ENCODE measurements at places on chromosomes 7 and 10.
A peak's percentile ranks its signal among the peaks of the same experiment; 100 is the strongest.

DNA sequence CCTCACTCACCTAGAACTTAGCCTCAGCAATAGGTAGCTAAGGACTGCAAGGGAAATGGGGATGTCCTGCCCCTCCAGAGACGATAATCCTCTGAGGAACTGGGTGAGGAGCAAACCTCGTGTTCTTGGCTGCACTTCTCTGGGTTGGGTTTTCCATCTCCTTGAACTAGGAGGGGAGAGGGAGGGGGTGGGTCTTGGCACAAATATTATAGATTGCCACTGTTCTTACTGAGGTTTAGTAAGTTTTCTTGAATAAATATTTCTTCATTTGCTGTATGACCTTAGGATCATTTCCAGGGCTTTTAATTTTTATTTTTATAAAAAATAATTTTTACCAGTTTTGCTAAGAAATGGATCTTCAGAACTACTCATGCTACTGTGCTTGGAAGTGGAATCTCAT lies 406.7 kb upstream of the FZD8 start:
- no peak for DNase-seq
- no peaks in the 10 kb centered on the region for H3K27me3 ChIP-seq
- no peak overlapping the region for H3K27ac ChIP-seq
- no peak overlapping the region for H3K4me3 ChIP-seq
- H3K36me3 ChIP-seq: no peaks in the 10 kb centered on the region

GRCh38 chr7:78523930-78524329 lies 725.4 kb downstream of the PHTF2 start:
- no peak overlapping the region for H3K4me3 ChIP-seq
- DNase-seq: no peak
- H3K36me3 ChIP-seq: no peaks in the 10 kb centered on the region

DNA sequence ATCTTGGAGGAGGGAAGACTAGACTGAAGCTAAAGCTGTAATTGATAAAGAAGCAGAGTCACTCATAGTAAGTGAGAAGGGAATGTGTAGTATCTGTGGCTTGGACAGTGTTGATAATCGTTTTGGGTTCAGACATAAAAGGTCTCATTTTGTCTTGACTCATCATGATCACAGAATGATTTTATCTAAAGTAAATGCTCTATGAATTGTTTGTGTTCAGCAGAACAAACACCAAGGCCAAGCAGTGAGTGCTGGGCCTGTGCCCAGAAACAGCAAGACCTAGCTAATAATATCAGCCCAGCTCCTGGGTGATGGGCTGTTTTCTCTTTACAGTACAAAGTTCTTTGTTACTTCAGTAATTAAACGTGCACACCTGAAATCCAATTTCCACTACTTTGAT lies 26.7 kb upstream of the CD36 start:
- no peaks in the 10 kb centered on the region for H3K36me3 ChIP-seq
- H3K27ac ChIP-seq: no peak overlapping the region
- H3K27me3 ChIP-seq: no peaks in the 10 kb centered on the region

GRCh38 chr7:47648275-47648925 lies 66.5 kb upstream of the TNS3 start:
- no peaks in the 10 kb centered on the region for H3K36me3 ChIP-seq
- no peak overlapping the region for H3K27ac ChIP-seq
- H3K27me3 ChIP-seq: no peaks in the 10 kb centered on the region
- H3K4me1 ChIP-seq: peaks cover 7% of the 10 kb centered on the region
- no peak for DNase-seq

- no peaks in the 10 kb centered on the region for H3K36me3 ChIP-seq
- no peak overlapping the region for H3K27ac ChIP-seq
- no peaks in the 10 kb centered on the region for H3K4me1 ChIP-seq
- no peak for DNase-seq
- H3K4me3 ChIP-seq: no peak overlapping the region
- H3K27me3 ChIP-seq: no peaks in the 10 kb centered on the region
Observed at GRCh38 chr7:96915029-96915428, 90.3 kb upstream of the DLX6 start.

DNA sequence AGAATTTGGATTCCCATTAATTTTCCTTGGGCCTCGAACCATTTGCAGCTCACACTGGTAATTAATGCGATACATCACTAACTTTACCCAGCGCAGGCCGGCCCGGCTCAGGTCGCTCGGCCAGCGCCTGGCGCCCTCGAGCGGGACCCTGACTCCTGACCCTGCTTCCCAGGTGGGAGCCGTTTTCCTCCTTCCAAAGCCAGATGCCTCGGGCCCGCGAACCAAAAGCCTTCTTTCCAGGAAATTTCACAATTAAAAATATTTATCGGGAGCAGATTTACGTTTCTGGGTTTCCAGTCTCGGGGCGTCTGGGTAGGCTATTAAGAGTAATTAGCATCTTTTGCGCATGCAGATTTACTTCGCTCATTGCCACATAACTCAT lies 12.2 kb downstream of the LBX1 start:
- no peak overlapping the region for H3K4me3 ChIP-seq
- no peak overlapping the region for H3K27ac ChIP-seq
- H3K27me3 ChIP-seq: peaks cover 83% of the 10 kb centered on the region
- H3K4me1 ChIP-seq: peaks cover 40% of the 10 kb centered on the region
- DNase-seq: no peak

GRCh38 chr10:126101736-126102135 lies 205.4 kb downstream of the FANK1 start:
- DNase-seq: no peak
- H3K27ac ChIP-seq: no peak overlapping the region
- no peak overlapping the region for H3K4me3 ChIP-seq
- no peaks in the 10 kb centered on the region for H3K27me3 ChIP-seq
- no peaks in the 10 kb centered on the region for H3K36me3 ChIP-seq
- no peaks in the 10 kb centered on the region for H3K4me1 ChIP-seq

- peaks cover 4% of the 10 kb centered on the region for H3K4me1 ChIP-seq
- H3K27ac ChIP-seq: peak overlapping the region; percentile 79
- DNase-seq: no peak
- H3K36me3 ChIP-seq: no peaks in the 10 kb centered on the region
Observed at GRCh38 chr10:93072713-93073538, 767 bp upstream of the CYP26A1 start.

- H3K4me1 ChIP-seq: no peaks in the 10 kb centered on the region
- no peaks in the 10 kb centered on the region for H3K36me3 ChIP-seq
- no peaks in the 10 kb centered on the region for H3K27me3 ChIP-seq
- no peak overlapping the region for H3K27ac ChIP-seq
- no peak overlapping the region for H3K4me3 ChIP-seq
Observed at GRCh38 chr7:104111271-104111670, 96.5 kb downstream of the ORC5 start.

DNA sequence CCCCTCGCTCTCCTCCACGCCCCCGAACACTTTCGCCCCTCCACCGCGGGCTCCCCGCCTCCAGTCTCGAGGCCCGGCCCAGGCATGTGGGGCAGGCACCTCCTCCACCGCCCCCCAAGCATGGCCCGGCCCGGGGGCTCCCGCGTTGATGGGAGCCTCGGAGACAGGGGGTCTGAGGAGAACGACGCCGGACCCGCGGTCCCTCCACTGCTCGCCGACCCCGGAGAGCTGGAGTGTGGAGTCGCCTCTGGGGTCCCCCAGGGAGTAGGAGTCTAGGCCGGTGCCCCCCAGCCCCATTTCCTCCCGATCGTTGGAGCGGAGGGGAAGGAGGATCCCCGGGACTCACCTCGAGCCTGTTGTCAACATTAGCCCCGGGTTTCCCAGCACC lies 206 bp downstream of the UPF2 start:
- peaks cover 25% of the 10 kb centered on the region for H3K4me1 ChIP-seq
- DNase-seq: peak; percentile 61
- H3K4me3 ChIP-seq: peak overlapping the region; percentile 74
- H3K27ac ChIP-seq: peak overlapping the region; percentile 99
- H3K36me3 ChIP-seq: no peaks in the 10 kb centered on the region

DNA sequence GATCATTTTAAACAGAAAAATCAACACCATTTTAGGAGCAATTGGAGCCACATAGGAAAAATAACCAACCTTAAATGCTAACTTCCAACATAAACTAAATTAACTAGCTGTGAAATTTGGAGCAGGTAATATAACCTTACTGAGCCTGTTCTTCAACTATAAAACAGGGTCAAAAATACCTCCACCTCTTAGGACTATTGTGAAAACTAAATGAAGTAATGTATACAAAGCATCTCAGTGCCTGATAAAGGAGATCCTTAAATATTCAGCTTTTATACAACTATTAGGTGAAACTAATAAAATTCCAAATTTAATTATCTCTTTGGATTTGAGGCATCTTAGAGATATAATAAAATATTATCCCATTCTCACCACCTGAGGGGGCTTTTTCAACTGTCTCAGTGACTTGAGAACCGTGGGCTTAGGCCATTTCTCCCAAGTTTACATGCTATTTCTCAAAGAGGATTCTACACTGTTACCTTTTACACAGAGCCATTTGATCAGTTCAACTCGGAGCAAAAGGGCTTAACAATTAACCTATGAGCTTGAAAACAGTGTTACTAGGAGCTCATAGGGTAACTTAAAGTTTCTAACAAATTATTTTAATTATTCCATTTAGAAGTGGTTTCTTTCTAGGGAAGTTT lies 165.0 kb upstream of the ASAH2 start:
- no peak overlapping the region for H3K4me3 ChIP-seq
- no peak for DNase-seq
- H3K4me1 ChIP-seq: peaks cover 9% of the 10 kb centered on the region
- no peaks in the 10 kb centered on the region for H3K27me3 ChIP-seq

GRCh38 chr10:87590705-87591588 lies 68.7 kb upstream of the PAPSS2 start:
- DNase-seq: no peak
- no peaks in the 10 kb centered on the region for H3K36me3 ChIP-seq
- no peaks in the 10 kb centered on the region for H3K4me1 ChIP-seq
- no peak overlapping the region for H3K4me3 ChIP-seq
- H3K27me3 ChIP-seq: no peaks in the 10 kb centered on the region
- no peak overlapping the region for H3K27ac ChIP-seq

DNA sequence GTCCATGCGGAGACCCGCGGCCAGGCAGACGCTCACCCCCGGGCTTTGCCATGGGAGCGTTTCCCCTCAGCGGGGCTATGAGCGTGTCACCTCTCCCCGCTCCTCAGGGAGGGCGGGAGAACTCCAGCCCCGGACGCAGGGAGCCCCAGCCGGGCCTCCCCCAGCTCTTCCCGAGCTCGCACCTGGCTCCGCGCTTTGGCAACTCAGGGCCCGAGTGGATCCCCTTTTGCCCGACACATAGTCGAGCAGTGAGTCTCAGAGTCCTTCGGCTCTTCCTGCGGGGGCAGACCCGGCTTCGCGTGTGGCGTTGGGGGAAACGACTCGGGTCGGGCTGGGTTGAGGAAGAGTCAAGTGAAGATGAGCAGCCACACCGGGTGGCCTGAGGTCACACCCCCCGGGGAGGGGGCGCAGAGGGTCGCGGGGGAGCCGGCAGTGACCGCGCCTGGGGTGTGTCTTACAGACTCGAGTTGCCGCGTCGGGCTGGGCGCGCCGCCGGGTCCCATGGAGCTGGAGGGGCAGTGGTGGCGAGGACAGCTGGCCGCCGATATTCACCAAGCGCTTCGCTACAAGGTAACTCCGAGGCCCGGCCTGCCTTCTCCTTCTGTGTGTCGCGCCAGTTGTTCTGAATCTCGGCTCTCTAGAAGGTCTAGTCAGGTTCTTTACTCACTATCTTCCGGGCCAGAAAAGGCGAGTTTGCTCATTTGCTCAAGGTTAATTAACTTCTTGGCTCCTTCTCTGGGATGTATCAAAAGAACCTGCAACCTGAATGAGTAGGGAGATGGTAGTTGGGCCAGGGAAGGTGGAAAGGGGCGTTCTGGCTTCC lies 721 bp downstream of the CCNJ start:
- peak overlapping the region; percentile 72 for H3K4me3 ChIP-seq
- peaks cover 18% of the 10 kb centered on the region for H3K4me1 ChIP-seq
- no peaks in the 10 kb centered on the region for H3K36me3 ChIP-seq
- H3K27me3 ChIP-seq: no peaks in the 10 kb centered on the region
- H3K27ac ChIP-seq: peak overlapping the region; percentile 67

DNA sequence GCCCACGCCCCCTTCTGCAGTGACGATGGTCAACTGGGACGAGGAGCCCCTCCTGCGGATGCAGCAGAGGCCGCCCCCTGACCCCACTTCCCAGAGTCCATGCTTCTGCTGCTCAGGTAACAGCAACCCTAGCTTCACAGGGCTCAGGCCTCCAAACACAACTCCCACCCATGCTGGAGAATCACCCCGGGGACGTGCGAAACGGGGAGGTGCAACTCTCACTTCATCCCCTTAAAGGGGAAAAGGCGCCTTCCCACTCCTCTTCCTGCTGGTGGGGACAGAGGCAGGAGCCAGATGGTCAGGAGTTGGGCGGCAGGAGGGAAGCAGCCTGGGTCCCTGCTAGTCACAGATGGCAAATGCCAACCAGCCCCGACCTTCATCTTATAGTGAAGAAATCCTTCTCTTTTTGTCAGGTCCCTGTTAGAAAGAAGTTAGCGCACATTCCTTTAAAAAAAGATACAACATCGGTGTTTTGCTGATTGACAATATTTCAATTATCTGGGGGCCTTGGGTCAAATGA lies 155.4 kb downstream of the DIP2C start:
- H3K36me3 ChIP-seq: no peaks in the 10 kb centered on the region
- DNase-seq: no peak
- no peaks in the 10 kb centered on the region for H3K4me1 ChIP-seq
- no peak overlapping the region for H3K4me3 ChIP-seq

DNA sequence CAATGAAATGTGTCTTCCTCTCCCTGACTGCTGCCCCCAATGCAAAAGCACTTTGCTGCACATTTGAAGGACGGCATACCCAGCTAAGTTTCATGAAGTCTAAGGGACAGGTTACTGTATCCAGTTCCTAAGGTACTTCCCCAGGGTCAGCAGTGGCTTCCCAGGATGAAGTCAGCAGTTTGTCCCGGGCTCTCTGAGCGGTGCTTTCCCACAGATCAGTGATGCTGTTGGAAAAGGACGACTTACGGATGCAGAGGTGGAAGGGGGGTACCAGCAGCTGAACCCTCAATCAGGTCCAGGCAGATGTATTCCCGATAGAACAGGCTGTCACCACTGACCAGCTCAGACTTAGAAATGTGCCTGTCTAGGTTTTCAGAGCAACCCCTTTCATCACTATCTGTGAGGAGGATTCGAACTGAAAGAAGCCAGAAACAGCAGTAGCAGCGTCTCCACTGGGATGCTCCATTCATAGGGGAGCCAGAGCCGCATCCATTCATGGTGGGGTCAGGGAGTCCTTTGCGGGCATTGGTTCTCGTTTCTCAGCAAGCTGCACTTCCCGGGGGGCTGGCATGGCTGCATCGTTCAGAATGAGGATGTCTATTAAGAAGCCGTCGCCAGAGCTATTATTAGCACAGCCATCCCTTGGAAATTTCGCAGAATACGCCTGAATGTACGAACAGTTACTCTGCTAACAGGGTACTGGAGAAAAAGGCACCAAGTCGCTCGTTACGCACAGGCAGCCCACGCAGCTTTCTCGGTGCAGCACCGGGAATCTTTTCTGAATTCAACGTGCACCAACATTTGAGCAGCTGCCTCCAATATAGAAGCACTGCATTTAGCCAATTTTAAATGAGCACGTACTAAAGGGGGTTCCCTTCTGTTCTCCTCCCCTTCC lies 303.7 kb downstream of the PRPF18 start:
- no peak overlapping the region for H3K27ac ChIP-seq
- peak overlapping the region; percentile 34 for H3K4me3 ChIP-seq
- no peak for DNase-seq
- H3K36me3 ChIP-seq: no peaks in the 10 kb centered on the region
- peaks cover 28% of the 10 kb centered on the region for H3K27me3 ChIP-seq
- H3K4me1 ChIP-seq: no peaks in the 10 kb centered on the region

- H3K36me3 ChIP-seq: no peaks in the 10 kb centered on the region
- no peak overlapping the region for H3K4me3 ChIP-seq
- peaks cover 12% of the 10 kb centered on the region for H3K4me1 ChIP-seq
- no peak overlapping the region for H3K27ac ChIP-seq
Observed at GRCh38 chr10:78362406-78363022, 328.9 kb downstream of the RPS24 start.

Measured in CD8-positive, alpha-beta memory T cell (primary cell).